ENCODE measurements at places on chromosomes 4 and X.

GRCh38 chrX:27863809-27864208, 56.0 kb downstream of the MAGEB10 start:
- H3K4me3 ChIP-seq, result no peak overlapping the region
- no peaks in the 10 kb centered on the region for H3K27me3 ChIP-seq
- H3K36me3 ChIP-seq, result no peaks in the 10 kb centered on the region
- H3K27ac ChIP-seq, result no peak overlapping the region
- H3K4me1 ChIP-seq, result peaks cover 12% of the 10 kb centered on the region

DNA sequence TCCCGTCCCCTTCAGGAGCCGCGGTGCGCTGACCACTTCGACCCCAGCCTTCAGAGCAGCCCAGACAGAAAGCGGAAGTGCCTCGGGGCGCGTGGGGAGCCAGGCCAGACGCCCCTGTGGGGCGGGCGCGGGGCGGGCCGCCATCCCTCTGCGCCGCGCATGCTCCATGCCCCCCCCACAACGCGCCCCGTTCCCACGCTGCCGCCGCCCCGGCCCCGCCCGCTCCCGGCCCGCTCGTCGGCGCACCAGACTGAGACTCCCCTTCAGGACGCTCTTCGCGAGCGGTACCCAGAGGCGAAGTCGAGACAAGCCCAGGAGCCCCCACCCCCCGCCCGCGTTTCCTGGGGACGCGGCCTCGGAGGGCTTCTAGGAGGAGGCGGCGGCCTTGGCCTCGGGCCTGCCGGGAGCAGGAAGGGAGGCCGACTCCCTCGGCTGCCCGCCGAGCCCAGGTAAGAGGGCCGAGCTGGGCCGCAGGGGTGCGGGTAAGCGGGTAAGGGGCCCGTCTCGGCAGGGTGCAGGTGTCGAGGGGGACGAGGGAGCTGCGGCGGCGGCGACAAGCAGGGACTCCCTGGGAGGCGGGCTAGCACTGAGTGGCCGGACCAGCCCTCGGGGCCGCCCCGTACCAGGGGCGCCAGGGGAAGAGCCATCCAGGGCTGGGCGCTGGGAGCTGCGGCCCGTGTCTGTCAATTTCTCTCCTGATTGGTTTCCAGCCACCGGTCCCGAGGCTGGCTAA, at the start of gene ZFP92:
Gene ZFP92, plus strand, starts transcription at position 218 of the 733 bp plus-strand sequence. CDS start 6,851 bp downstream, outside the sequence.
- H3K4me3 ChIP-seq, result peak within 1 kb of the TSS; percentile 59
- peaks cover 14% of the 10 kb centered on the region for H3K4me1 ChIP-seq
- H3K36me3 ChIP-seq, result no peaks in the 10 kb centered on the region
- H3K27me3 ChIP-seq, result peaks cover 14% of the 10 kb centered on the region
- no peak for DNase-seq
- H3K27ac ChIP-seq, result no peak within 1 kb of the TSS

DNA sequence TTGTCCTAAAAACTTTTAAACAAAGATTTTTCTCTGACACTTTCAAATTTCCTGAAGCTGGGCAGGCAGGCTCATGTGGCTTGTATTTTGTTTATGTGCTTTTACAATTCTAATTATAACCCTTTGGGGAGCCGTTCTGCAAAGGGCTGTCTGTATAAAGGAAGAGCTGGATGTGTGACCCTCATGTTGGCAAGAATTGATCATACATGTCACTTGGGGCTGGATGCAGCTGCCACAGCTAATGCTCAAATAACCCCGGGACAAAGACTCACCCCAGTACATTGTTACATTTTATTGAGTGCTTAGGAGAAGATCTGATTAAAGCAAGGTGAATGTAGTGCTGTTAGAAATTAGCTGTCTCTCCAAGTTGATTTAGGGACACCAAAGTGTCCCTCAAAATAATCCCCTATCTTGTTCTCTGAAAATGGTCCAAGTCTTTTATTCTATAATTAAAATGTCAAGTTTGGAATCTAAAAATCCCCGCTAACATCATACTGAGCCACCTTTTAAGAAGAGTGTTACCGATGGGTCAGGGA, 13.0 kb upstream of the DAPP1 start:
- H3K4me3 ChIP-seq, result no peak overlapping the region
- H3K36me3 ChIP-seq, result no peaks in the 10 kb centered on the region
- peaks cover 8% of the 10 kb centered on the region for H3K4me1 ChIP-seq
- H3K27ac ChIP-seq, result no peak overlapping the region
- peaks cover 9% of the 10 kb centered on the region for H3K27me3 ChIP-seq
- no peak for DNase-seq

DNA sequence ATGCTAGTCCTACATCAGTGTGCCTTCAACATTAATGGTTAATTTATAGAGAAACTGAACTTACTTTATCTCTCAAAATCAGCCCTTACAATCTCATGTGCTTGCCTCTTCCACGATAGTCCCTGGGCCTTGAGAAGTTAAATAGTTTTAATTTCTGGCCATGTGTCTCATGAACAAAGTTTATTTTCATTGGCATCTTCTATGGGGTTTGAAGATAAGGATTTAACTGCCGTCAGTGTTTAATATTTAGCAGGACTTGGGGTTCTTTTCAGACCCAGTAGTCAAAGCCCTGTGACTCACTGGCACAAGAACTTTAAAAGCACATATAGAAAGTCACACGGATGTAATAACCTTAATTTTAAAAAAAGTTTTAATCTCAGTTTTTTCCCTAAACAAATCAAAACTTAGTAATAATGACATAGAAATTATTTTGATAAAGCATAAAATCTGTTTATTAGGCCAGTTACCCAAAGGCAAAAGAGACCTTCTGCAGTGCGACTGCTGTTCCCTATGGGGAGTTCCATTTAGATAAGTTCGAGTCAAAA, 10.1 kb upstream of the MPP1 start:
- no peaks in the 10 kb centered on the region for H3K4me1 ChIP-seq
- DNase-seq, result no peak
- no peaks in the 10 kb centered on the region for H3K36me3 ChIP-seq
- no peak overlapping the region for H3K27ac ChIP-seq
- H3K27me3 ChIP-seq, result no peaks in the 10 kb centered on the region

- H3K4me3 ChIP-seq, result no peak overlapping the region
- no peaks in the 10 kb centered on the region for H3K27me3 ChIP-seq
- peaks cover 48% of the 10 kb centered on the region for H3K4me1 ChIP-seq
- H3K36me3 ChIP-seq, result peaks cover 3% of the 10 kb centered on the region
These were observed 98.0 kb upstream of the DCLK2 start for GRCh38 chr4:149980121-149980682.

DNA sequence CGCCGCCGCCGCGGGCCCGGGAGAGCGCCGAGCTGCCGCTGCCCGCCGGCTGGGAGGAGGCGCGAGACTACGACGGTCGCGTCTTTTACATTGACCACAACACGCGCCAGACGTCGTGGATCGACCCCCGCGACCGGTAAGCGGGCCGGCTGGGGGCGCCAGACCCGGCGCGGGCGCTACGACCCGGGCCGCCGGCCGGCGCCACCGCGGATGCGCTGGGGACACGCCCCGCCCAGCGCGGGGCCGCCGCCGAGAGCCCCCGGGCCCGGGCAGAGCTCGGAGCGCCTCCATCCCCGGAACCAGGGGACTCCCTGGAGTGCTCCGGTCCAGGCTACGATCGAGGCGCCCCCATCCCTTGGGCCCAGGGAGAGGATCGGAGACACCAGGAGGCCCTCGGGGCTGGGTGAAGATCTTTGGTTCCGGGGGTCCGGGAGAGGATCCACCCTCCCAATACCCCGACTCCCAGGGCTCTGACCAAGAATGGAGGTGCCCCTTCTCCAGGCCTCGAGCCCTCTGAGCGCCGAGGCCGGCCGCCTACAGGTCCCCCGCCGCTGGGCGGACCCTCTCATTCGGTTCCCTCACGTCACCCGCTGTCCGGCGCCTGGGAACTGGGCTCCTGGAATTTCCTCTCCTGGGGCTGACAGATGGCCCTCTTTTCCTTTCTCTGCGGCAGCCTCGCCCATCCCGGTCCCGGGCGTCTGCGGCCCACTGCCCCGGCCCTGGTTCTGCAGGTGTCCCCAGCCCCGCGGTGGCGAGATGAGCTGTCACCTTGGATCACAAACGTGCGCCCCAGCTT, 48.8 kb downstream of the CLDN34 start:
- no peaks in the 10 kb centered on the region for H3K36me3 ChIP-seq
- H3K27ac ChIP-seq, result peak overlapping the region; percentile 95
- peak overlapping the region; percentile 68 for H3K4me3 ChIP-seq
- H3K27me3 ChIP-seq, result no peaks in the 10 kb centered on the region
- no peak for DNase-seq
- peaks cover 40% of the 10 kb centered on the region for H3K4me1 ChIP-seq

GRCh38 chr4:159725571-159725970, 622.7 kb downstream of the RAPGEF2 start:
- H3K27ac ChIP-seq, result no peak overlapping the region
- H3K27me3 ChIP-seq, result no peaks in the 10 kb centered on the region
- no peak for DNase-seq
- no peak overlapping the region for H3K4me3 ChIP-seq

GRCh38 chr4:2394528-2394927, 23.9 kb downstream of the ZFYVE28 start:
- H3K27me3 ChIP-seq, result peaks cover 31% of the 10 kb centered on the region
- H3K36me3 ChIP-seq, result no peaks in the 10 kb centered on the region
- no peak overlapping the region for H3K4me3 ChIP-seq
